SJCRH30 (cell line): ENCODE measurements at places on chromosomes 12 and 14. TPM values are rescaled to one million over a fixed set of nuclear protein-coding genes. Genes with fewer than 3 reads are reported as not detected.

DNA sequence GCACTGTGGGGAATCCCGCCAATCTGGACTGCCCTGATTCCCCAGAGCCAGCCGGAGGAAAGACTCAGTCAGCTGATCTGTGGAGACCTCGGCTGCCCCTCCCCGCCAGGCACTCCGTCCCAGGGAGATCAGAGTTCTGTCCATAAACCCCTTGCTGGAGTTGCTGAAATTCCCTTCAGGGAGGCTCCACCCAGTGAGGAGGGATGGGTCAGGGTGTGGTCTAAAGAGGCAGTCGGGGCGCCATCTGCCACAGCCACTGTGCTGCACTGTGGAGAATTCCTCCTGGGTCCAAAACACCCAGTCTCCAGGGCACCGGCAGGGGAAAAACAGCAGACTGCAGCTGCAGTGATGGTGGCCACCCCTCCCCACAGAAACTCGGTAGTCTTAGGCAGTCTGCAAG lies 1922.3 kb upstream of the FLRT2 start:
- H3K4me3 ChIP-seq = no peak overlapping the region
- H3K27me3 ChIP-seq = no peaks in the 10 kb centered on the region
- H3K4me1 ChIP-seq = peaks cover 17% of the 10 kb centered on the region
- no peaks in the 10 kb centered on the region for H3K36me3 ChIP-seq

DNA sequence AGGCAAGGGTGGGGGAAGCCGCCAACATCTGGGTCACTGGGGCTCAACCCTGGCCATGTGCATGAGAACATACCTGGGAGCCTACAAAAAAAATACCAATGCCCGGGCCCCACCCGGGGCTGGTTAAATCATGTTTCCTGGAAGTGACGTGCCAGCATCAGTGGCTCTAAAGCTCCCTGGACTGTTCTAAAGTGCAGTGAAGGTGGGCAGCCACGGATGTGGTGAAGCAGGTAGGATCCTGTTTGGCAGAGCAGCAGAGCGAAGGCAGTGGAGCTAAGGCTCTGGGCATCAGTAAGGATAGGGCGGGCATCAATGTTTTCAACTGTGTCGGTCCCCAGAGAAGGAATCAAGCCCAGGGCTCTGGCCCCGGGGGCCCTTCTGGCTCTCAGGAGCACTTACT lies 525 bp upstream of the GPR68 start:
- peaks cover 11% of the 10 kb centered on the region for H3K4me1 ChIP-seq
- H3K4me3 ChIP-seq = no peak overlapping the region
- H3K27me3 ChIP-seq = no peaks in the 10 kb centered on the region
- DNase-seq = no peak
- H3K36me3 ChIP-seq = no peaks in the 10 kb centered on the region

- H3K4me1 ChIP-seq = no peaks in the 10 kb centered on the region
- no peak overlapping the region for H3K27ac ChIP-seq
These were observed 156.4 kb downstream of the PLCZ1 start for GRCh38 chr12:18581232-18581962.

DNA sequence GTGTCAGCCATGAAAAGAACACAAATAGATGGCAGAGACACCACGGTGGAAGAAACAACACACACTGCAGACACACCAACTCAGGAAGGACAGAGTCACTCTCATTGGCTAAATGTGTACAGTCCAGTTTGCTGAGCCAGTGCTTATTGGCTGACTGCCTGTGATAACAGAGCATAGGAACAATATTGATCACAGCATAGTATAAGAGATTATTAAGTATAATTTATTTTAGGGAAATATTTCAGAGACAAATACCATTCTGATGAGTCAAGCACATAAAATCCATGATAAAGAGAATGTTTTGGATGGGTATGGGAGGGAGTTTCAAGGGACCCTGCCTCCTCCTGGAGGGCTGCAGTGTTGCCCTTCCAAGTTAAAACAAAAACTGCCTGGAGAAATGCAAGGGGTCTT lies 50.9 kb downstream of the BTG1 start:
- no peaks in the 10 kb centered on the region for H3K27me3 ChIP-seq
- H3K4me3 ChIP-seq = no peak overlapping the region
- DNase-seq = no peak
- H3K27ac ChIP-seq = no peak overlapping the region; the same call in 1 of the 2 replicates

DNA sequence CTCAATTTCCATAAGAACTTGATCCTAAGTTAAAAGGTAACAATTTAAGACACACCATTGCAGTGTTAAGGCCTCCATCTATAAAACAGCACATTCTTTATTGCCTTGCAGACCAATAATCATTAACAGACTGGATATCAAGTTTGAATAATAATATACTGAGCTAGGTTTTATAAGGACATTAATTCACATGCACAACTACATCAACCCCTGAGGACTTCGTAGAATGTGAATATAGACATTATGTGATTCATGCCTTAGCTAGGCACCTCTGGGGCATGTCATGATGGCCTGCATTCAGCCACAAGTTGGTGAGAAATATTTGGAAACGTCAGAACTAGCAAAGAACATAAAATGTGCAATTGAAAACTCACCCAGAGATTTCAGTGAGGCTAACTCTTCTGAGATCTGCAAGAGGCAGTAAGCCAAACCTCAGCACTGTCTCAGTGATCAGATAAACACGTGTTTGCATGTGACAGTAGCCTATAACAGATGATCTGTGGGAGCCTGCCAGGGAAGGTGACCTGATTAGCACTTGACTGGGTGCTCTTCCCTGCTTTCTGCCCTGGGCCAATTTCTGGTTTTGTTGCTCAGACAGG lies 492.2 kb downstream of the FLRT2 start:
- DNase-seq = no peak
- no peak overlapping the region for H3K4me3 ChIP-seq
- no peak overlapping the region for H3K27ac ChIP-seq
- no peaks in the 10 kb centered on the region for H3K36me3 ChIP-seq

GRCh38 chr12:63822352-63822751 lies 22.1 kb upstream of the SRGAP1 start:
- H3K36me3 ChIP-seq = no peaks in the 10 kb centered on the region
- DNase-seq = no peak
- H3K4me1 ChIP-seq = no peaks in the 10 kb centered on the region
- H3K27ac ChIP-seq = no peak overlapping the region

DNA sequence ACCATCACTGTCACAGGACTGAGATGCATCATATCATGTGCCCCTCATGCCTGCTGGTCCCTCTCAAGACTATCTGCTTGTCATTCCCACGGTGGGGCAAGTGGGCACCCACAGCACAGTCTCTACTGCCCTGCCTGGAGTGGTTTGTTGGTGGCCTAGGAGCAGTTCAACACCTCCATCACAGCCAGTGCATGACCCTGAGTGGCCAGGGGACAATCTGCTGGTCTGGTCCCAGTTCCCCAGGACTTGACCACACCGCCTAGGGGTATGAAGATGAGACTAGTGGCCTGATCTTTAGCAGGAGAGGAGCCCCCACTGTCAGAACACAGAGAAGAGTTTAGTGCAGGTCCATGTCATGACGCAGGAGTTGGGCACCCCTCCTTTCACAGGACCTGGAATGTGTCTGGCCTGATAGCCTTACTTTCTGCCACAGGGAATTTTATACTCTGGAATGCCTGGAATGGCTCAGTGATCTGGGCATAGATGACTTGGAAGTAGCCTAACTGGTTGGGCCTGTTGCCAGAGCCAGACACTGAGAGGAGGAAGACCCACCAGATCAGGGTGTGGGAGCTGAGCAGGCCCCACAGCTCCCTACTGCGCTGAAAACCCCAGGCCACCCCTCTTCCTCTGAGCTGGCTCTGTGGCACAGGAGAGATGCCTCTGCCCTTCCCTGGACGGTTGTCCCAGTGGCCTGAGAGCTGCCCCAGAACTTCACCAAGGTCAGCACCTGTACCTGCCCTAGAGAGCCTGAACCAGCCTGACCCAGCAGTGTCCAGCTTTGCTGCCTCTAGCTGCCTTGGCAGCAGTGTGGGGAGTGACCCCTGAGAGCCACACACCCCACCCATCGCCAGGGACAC lies 83.3 kb downstream of the PUS7L start:
- peak; percentile 13 for DNase-seq
- H3K36me3 ChIP-seq = no peaks in the 10 kb centered on the region
- no peaks in the 10 kb centered on the region for H3K27me3 ChIP-seq

- H3K27me3 ChIP-seq = no peaks in the 10 kb centered on the region
- no peak overlapping the region for H3K4me3 ChIP-seq
- H3K27ac ChIP-seq = no peak overlapping the region
- H3K4me1 ChIP-seq = peaks cover 16% of the 10 kb centered on the region; the same call in 1 of the 2 replicates
- peak; percentile 17 for DNase-seq
- H3K36me3 ChIP-seq = no peaks in the 10 kb centered on the region
These were observed 4.0 kb downstream of the KTN1 start for GRCh38 chr14:55583942-55584468.

GRCh38 chr12:81257947-81258551 lies 180.2 kb downstream of the ACSS3 start:
- peaks cover 19% of the 10 kb centered on the region for H3K4me1 ChIP-seq
- peak; percentile 75 for DNase-seq
- no peak overlapping the region for H3K4me3 ChIP-seq

- H3K36me3 ChIP-seq = peaks cover 41% of the 10 kb centered on the region
- peak; percentile 77 for DNase-seq
- no peak overlapping the region for H3K27ac ChIP-seq
- H3K27me3 ChIP-seq = no peaks in the 10 kb centered on the region
These were observed 21.2 kb downstream of the PRPF40B start for GRCh38 chr12:49644620-49644994.

DNA sequence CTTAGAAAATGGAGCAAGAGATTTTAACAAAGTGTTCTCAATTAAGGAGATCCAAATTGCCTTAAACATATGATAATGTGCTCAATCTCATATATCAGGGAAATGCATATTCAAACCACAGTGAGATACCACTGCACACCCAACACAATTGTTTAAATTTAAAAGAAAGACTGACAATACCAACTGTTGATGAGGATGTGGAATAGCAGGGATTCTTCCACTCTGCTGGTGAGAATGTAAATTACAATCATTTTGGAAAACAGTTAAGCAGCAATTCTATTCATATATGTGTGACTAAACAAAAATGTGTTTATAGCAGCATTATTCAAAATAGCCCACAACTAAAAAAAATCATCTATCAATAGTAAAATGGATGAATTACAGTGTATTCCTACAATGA lies 144.2 kb downstream of the KICS2 start:
- peaks cover 13% of the 10 kb centered on the region for H3K4me1 ChIP-seq
- peak; percentile 69 for DNase-seq
- no peaks in the 10 kb centered on the region for H3K27me3 ChIP-seq
- peaks cover 18% of the 10 kb centered on the region for H3K36me3 ChIP-seq
- H3K4me3 ChIP-seq = no peak overlapping the region

- H3K4me3 ChIP-seq = no peak overlapping the region
- no peak for DNase-seq
- no peaks in the 10 kb centered on the region for H3K36me3 ChIP-seq
- no peak overlapping the region for H3K27ac ChIP-seq
- 0 out of 2 replicates have a peak, but pooled peaks cover 5% of the 10 kb centered on the region for H3K4me1 ChIP-seq
These were observed 223.9 kb downstream of the MED13L start for GRCh38 chr12:116053479-116054200.

DNA sequence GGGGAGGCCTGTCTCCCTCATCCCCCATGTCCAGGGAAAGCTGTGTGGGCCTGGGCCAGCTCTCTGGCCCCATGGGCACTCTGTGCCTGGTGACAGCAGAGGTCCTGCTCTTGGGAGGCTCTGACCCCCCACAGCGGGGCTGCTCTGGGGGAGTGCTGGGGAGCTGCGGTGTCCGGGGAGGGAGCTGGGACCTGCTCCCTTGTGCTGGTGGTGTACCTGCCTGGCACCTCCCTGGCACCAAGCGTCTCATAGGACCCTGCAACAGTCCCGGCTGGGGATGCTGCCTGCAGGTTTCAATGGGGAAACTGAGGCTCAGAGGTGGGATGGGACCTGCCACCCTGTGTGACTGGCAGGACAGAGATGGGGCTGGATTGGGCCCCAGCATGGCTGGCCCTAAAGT lies 111.3 kb downstream of the KIF26A start:
- no peak overlapping the region for H3K27ac ChIP-seq
- H3K36me3 ChIP-seq = peaks cover 15% of the 10 kb centered on the region
- no peaks in the 10 kb centered on the region for H3K27me3 ChIP-seq
- H3K4me3 ChIP-seq = no peak overlapping the region
- H3K4me1 ChIP-seq = peaks cover 8% of the 10 kb centered on the region

GRCh38 chr12:53324779-53325510 lies 3.5 kb upstream of the AAAS start:
- H3K36me3 ChIP-seq = no peaks in the 10 kb centered on the region
- DNase-seq = peak; percentile 91
- H3K27me3 ChIP-seq = peaks cover 10% of the 10 kb centered on the region
- H3K27ac ChIP-seq = peak overlapping the region; percentile 80

GRCh38 chr14:102573591-102574046 lies 18.8 kb upstream of the RCOR1 start:
- DNase-seq = no peak
- no peak overlapping the region for H3K4me3 ChIP-seq
- H3K36me3 ChIP-seq = no peaks in the 10 kb centered on the region

DNA sequence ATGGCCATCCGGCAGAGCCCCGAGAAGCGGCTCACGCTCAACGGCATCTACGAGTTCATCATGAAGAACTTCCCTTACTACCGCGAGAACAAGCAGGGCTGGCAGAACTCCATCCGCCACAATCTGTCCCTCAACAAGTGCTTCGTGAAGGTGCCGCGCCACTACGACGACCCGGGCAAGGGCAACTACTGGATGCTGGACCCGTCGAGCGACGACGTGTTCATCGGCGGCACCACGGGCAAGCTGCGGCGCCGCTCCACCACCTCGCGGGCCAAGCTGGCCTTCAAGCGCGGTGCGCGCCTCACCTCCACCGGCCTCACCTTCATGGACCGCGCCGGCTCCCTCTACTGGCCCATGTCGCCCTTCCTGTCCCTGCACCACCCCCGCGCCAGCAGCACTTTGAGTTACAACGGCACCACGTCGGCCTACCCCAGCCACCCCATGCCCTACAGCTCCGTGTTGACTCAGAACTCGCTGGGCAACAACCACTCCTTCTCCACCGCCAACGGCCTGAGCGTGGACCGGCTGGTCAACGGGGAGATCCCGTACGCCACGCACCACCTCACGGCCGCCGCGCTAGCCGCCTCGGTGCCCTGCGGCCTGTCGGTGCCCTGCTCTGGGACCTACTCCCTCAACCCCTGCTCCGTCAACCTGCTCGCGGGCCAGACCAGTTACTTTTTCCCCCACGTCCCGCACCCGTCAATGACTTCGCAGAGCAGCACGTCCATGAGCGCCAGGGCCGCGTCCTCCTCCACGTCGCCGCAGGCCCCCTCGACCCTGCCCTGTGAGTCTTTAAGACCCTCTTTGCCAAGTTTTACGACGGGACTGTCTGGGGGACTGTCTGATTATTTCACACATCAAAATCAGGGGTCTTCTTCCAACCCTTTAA lies 1.5 kb downstream of the FOXG1 start:
- no peaks in the 10 kb centered on the region for H3K4me1 ChIP-seq
- no peaks in the 10 kb centered on the region for H3K27me3 ChIP-seq
- H3K36me3 ChIP-seq = no peaks in the 10 kb centered on the region
- DNase-seq = no peak
- no peak overlapping the region for H3K27ac ChIP-seq
- peak overlapping the region; percentile 11 for H3K4me3 ChIP-seq

The MYO1H gene
- total RNA-seq = not detected in 2 replicates

The SYCP3 gene
- 0.03 and 0.04 TPM in 2 replicates for total RNA-seq

The KRT77 gene
- not detected in 2 replicates for total RNA-seq

The C12orf54 gene
- total RNA-seq = 0.23 and 0.34 TPM in 2 replicates
